ENCODE measurements at places on chromosomes 3 and 15.

DNA sequence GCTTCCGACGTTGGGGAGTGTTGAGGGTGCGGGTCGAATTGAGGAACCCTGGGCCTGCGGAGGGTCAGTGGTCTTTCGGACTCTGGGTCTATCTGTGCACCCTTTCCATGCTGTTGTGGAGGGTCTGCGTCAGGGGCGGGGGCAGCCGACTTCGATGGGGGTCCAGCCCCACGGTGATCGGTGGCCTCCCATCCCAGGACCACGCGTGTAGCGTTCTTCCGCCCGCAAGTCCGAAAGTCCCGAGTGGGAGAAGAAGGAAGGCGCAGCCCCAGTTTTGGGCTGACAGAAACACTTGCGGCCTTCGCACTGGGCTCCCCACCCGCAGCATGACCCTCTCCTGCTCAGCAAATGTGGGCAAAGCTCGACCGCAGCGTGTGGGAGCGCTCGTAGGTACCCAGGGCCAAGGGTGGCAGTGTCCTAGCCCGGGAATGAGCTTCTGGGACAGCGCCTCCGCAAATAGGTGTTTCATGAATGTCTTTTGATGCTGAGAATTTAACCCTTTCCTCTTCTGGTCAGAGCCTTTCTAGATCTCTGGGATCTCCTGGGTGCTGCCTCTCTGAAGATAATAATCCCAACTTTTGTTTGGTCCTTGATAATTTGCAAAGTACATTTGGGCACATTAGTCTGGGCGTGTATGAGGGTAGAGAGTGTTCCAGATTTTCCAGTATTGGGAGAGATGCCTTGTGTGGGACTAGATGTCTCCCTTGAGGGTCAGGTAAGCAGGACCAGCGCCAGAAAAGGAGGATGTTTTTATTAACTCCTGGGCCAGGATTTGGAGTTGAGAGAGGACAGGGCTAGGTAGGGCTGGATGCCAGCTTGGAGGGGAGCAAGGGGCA is 2.3 kb upstream of the DLL4 start:
- no peak for DNase-seq

DNA sequence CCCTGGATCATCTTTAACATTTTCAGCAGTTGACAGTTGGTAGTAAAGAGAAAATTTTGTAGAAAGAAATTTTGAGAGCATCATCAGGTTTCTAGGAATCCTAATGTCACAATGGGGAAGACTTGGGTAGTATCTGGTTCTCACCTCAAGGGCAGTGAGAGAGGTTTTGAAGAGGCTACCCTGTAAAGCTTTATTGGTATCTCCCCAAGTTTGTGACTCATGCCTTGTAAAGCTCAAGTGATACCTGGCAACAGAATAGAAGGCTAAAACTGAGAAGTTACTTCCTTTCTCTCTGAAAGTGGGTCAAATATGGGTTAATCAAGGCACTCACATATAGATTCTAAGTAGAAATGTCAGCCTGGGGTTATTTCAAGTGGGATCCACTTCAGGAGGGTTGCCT is 196.4 kb downstream of the SUCNR1 start:
- DNase-seq: no peak

- DNase-seq: no peak
Observed at GRCh38 chr3:72847282-72847681, 963 bp downstream of the SHQ1 start.

- DNase-seq: no peak
Observed at GRCh38 chr3:124463234-124463633, 267.0 kb upstream of the UMPS start.

DNA sequence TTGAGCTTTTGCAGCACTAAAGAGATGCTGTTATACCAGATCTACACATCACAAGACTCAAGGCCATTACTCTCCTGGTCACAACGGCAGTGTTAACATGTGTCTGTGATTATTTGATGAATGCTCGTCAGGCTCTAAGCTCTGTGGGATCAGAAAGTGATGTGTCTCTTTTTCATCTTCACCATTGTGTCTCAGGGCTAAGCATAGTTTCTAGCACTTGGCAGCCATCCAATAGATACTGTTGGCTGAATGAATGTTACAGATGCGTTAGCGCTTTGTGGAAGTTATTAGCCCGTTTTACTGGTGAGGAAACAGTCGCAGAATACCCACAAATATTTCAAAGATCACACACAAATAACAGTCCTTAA is 1.2 kb upstream of the FAM81A start:
- no peak for DNase-seq

DNA sequence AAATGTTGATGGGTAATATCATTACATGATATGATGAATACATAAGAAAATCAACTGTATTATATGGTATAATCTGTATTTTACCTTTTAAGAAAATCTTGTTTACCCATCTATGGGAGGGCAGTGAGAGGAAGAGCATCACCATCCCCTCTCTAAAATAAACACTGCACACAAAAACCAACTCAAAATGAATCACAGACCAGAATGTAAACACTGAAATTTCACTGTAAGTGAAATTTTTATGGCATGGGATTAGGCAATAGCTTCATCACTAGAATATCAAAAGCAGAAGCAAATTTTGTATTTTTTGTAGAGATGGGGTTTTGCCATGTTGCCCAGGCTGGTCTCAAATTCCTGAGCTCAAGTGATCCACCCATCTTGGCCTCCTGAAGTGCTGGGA is 26.2 kb downstream of the IFT80 start:
- DNase-seq: no peak

DNA sequence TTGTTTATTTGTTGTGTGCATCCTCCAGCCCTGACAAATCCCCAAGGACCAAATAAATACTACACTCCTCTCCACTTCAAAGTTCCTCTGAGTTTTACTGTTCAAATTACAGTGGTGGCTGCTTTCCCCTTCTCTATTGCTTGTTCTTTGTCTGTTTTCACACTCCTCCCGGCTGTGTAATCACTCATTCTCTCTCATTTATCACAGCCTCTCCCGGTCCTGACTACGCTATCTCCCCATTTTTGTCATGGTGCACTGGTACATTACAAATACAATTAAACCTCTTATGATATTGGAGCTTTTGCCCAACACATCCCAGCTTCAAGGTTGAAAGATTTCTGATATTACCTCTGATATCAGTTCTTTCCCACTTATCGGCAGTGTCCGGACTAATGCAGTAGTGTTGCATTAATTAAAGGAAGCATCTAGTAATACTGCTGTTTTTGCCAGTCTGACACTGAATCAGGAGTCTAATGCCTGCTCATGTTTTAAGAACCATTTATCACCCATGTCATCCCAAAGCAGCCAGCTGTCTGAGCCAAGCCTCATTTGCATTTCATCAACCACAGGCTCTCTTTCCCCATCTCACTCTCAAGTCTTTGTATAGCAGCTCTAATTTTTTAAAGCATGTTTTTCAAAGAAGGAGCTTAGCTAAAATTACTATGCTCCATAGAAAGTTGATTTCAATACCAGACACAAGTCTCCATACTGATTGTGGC is 740.5 kb downstream of the ROBO2 start:
- no peak for DNase-seq

DNA sequence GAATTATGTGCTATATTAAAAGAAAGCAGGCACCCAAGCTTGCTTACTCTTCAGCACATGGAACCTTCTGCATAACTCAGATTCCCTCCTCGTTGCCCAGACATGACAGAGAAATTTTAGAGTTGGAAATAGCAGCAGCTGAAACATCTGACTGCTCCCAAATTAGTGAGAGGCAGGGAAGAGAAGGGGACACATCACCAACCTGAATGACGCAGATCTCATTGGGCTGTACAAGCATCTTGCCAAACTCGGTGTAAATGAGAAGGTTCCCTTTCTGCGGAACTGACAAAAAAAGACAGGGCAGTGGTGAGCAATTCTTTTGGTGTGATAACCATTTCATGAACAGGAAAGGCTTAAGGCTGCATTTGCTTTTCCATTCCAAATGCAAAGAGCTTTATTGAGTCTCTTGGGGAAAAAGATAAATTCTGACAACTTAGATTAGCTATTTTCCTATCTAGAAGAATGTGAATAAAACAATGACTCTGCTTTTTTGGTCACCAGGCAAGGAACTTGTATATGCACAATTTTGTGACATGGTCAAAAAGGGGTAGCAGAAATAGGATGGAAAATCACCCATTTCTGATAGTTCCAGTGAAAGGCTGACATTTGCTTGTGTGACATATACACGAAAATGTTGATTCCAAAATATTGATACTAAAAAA is 35.1 kb downstream of the HGD start:
- no peak for DNase-seq

DNA sequence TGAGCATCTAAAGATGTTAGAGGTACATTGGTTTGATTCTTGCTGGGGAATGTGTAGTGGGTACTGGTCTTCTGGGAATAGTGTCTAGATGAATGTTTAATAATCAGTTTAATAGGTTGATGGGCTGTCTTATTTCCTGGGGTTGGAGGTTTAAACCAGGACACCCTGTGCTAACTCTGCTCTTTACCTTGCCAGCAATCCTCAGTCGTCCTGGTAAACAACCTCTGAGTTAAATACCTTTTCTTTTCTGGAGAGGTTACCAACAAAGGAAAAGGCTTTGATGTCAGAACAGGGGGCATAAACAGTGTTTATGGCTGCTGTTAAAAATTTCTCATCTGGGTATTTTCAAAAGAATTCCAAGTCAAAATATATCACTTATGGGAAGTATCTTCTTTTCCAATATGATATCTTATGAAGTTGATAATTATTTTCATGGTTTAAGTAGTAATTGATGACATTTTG is 23.5 kb downstream of the MITF start:
- no peak for DNase-seq

DNA sequence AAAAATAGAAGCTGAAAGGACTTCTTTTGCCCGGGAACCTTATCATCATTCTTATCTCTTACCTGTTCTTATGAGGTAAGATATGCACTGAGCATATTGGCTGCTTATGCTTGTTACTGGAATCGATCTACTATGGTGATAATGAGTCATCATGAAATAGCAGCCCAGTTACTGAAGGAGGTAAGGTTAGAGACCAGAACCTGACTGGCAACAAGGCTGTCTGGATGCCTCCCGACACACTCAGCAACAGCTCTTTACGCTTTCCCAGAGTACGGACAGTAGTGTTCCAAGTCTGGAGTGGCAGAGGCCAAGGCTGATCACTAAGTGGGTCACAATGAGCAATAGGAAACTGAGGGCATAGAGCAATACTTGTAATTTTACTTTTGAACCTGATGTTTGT is 314.1 kb downstream of the NLGN1 start:
- DNase-seq: no peak

GRCh38 chr15:80003171-80003570 is 32.2 kb upstream of the BCL2A1 start:
- DNase-seq: no peak

- DNase-seq: no peak
Observed at GRCh38 chr3:99505646-99506269, 132.6 kb upstream of the COL8A1 start.

DNA sequence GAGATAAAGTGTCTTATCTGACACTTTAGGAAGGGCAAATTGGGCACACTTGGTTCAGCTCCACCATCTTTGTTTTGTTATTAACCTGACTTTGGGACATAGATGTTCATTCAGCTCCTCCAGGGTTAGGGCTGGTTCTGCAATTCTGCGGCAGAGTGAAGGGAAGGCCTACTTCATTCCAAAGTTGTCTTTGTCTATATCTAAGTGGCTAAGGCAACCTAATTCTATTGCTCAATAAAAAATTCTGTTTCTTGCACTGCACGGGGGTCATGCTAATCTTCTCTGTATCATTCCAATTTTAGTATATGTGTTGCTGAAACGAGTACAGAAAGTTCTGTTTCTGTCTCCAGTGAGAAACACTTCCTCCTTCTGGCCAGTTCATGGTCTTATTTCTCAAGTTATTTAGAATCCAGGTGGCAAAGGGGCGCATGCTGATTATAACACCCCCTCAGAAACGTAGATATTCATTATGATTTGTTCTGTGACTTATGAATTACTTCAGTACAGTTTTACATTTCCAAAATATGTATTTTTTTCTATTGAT is 53.5 kb downstream of the PFN2 start:
- no peak for DNase-seq

DNA sequence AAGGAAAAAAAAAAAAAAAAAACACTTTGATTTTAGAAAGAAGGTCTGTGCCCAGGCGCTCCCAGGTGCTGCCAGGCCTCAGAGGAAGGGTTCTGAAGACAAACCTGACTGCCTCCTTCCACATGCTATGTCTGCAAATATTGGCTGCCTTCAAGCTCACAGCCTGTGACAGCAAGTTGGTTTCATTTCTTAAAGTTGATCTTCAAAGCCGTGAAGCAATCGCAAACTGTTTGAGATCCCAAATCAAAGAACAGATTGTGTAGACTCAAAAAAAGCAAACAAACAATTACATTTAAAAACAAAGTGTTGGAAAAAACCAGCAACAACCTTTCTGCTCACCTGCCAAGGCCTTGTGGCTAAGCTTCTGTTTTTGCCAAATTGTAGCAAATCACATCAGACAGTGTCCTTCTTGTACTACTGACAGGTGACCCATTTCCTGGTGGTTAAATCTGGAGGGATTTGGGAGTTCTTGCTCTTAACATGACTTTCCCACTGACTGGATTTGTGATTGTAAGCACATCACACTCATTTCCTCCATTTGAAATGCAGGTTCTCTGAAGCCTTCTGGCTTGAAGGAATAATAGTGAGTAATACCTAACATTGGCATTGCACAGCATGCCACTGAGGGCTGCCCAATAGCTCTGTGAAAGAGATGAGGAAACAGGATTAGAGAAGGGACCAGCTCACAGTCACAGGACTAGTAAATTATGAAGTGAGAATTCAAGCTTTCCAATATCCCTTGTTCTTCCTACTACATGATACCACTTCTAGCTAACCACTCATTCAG is 502.4 kb downstream of the LPP start:
- no peak for DNase-seq

DNA sequence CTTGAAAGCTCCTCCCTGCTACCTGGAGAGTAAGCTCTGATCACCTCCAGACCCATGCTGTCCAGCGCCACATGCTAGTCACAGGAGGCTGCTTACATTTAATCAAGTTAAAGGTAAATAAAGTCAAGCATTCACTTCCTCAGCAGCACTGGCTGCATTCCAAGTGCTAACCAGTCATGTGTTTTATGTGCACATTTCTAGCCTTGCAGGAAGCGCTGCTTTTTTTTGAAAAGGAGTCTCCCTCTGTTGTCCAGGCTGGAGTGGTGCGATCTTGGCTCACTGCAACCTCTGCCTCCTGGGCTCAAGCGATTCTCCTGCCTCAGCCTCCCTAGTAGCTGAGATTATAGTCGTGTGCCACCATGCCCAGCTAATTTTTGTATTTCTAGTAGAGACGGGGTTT is 279.2 kb downstream of the GABRG3 start:
- no peak for DNase-seq

GRCh38 chr3:31025541-31025940 is 131.1 kb upstream of the GADL1 start:
- no peak for DNase-seq

DNA sequence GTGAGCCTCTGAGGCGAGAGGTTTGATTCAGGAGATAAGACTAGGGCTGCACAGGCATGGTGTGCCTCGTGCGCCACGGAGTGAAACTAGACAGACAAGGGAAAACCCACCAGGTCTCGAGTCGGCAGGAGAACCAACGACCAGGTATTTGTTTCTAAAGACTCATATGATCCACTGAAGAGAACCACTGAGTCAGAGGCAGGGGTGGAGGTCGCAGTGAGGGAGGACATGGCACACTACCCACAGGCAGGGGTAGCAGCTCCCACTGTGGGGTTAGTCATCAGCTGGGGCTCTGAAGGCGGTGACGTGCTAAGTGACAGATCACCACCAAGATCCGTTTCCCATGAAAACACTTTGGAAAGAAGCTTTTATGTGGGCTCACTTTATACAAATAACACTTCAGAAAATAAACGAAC is 45.7 kb downstream of the CHSY1 start:
- peak; percentile 85 for DNase-seq

GRCh38 chr3:70249509-70250160 is 62.8 kb downstream of the MDFIC2 start:
- no peak for DNase-seq

- DNase-seq: no peak
Observed at GRCh38 chr3:149860881-149861280, 47.9 kb downstream of the RNF13 start.

GRCh38 chr3:132469326-132469725 is 52.0 kb downstream of the DNAJC13 start:
- no peak for DNase-seq

Data from stimulated activated CD4-positive, alpha-beta T cell treated with anti-CD3 and anti-CD28 coated beads, Interleukin-4, amount 100 ng/mL, for 48 hours (primary cell).